ENCODE measurements at places on chromosomes 5 and 9.

DNA sequence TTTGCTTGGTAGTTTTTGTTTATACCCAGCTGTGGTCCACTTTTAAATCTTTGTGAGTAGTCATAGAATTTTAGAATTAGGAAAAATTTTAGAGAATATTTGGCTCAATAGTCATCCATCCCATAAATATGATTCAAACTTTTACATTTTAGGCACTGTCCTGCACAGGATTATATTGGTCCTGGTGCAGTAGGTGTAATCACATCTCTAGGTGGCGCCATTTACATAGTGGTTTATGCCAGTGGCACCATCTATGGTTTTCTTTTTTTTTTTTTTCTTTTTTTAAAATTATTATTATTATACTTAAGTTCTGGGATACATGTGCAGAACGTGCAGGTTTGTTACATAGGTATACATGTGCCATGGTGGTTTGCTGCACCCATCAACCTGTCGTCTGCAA is 260.7 kb upstream of the KCNN2 start:
- peak; percentile 36 for DNase-seq

GRCh38 chr5:132677682-132678400 is 4.1 kb downstream of the IL4 start:
- no peak for DNase-seq

GRCh38 chr5:172180936-172181335 is 7.1 kb downstream of the STK10 start:
- DNase-seq = peak; percentile 23

- no peak for DNase-seq
These were observed 263.2 kb downstream of the GAS1 start for GRCh38 chr9:86684148-86684547.

DNA sequence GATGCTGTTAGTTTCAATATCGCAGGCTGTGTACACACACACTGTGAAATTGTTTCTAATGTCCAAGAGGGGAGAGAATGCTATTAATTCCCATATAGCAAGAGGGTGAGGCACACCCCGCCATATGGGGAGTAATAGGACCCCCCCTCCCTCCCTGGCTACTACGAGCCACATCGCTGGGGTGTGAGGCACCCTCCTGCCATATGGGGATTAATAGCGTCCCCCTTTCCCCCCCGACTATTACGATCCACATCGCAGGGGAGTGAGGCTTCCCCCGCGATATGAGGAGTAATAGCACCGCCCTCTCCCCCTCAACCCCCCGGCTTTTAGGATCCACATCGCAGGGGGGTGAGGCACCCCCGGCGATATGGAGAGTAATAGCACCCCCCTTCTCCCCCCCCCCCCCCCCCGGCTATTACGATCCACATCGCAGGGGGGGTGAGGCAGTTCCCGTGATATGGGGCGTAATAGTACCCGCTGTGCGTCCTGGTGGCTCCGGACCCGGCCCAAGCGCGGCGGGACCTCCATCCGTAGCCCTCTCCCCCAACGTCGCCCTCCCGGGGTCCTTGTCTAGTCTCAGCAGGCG is 494 bp upstream of the STK32A start:
- DNase-seq = no peak

Measured in activated CD4-positive, alpha-beta T cell treated with anti-CD3 and anti-CD28 coated beads, Interleukin-2, Interleukin-6, amounts not matched to agents 100 ng/mL and 50 ng/mL, durations not matched to agents 16 hours and 8 hours (primary cell).